ENCODE measurements at places on chromosomes 12 and 14.

GRCh38 chr12:79645235-79645630, 45.5 kb downstream of the PAWR start:
- no peak for DNase-seq

DNA sequence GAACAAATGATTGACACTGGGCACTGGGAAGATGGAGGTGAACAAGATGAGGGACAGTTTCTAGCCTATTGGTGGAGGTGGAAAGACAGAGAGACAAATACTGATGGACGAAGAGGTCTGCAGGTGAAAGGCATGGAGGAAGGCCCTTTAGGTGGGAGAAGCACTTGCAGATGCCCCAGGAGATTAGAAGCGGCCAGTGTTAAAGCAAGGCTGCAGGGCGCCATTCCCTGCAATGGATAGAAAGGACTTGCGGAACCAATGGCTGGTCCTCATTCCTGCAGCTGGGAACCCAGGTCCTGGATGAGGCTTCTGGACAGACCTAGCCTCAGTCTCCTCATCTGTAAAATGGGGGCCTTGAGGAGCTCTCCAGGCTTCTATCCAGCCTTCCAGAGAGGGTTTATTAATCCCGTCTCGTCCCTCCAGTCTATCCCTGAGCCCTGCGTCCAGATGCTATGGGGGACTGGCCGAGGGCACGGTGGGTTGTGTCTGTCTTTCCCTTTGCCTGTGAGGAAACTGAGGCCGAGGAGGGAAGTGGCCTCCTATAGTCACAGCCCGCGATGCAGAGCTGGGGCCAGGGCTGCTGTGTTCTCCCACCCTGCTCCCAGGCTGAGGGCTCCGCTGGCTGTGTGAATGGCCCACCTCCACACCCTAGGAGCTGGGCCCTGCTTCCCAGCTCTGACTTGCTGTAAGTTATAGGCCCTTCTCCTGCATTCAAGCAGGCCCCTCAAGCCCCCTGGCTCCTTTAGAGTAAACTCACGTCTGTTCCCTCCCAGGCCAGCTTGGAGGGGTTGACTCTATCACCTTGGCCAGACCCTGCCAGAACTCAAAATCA, 33.0 kb downstream of the CYP46A1 start:
- no peak for DNase-seq

DNA sequence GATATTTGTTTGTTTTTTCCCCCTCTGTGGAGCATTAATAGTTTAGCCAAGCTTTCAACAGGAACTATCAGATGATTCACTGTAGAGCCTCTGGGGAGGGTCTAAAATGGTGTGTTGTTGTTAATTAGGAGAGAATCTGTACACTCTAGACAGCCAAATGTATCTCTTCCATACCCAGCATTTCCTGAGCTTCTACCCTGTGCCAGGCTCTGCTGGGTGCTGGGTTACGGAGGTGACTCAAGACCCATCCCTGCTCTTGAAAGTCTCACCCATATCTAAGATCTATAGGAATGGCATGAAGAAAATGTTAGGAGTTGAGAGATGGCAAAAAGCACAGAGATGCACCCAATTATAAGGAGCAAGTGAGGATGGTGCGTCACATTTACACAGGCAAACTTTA, 245.8 kb downstream of the C12orf75 start:
- DNase-seq, result no peak

- no peak for DNase-seq
Observed at GRCh38 chr14:99578541-99579101, 25.4 kb downstream of the CCDC85C start.

DNA sequence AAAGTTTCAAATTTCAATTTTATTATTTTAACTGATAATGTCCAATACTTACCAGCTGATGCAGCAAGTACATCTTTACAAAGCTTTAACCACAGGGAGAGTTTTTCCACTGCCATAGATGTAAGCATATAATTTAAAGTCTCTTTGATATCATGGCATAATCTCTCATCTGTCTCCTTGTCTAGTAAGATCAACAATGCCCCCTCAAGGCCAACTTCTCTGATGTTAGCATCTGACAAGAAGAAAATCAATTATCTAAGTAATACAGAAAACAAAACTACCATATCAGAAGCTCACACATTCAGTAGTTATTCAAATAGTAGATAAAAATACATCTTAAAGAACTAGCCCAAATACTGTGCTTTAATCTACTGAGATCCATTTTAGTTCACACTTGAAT, 94.2 kb downstream of the HEATR5A start:
- no peak for DNase-seq

- DNase-seq, result no peak
Observed at GRCh38 chr12:108890208-108890607, 10.3 kb downstream of the DAO start.

GRCh38 chr14:72616811-72617210, 277.1 kb downstream of the DPF3 start:
- no peak for DNase-seq

DNA sequence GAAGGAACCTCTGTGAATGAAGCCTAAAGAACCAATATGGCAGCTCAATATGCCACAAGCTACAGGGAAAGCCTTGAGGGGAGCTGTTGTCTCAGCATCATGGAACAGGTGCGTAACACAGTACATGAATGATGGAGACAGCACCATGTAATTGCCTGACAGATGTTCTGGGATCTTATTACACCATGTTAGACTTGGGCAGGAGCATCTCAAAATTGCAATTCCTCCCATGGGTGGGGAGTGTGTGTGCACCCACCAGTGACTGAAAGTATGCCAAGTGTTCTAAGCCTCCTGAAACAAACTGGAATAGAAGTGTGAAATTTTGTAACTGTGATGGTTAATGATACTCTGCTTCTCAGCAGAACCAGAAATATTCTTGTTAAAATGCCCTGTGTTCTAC, 151.0 kb upstream of the SRRM4 start:
- DNase-seq, result no peak

DNA sequence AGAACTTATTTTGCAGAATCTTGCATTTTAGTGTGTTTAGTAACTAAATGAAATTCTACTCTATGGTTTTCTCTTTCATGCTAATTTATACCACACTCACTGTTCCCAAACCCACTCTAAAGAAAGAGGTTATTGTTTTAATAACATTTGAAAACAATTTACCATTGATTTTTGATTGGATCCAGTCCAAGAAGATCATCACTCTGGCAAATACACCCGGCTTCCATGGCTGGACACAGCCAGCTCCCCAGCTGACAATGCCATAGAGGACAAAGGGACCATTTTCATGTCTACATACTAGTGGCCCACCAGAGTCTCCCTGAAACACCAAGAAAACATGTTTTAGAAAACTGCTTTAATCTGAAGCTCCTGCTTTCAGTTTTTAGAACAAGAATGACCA, 42.4 kb downstream of the OVCH1 start:
- DNase-seq, result no peak

GRCh38 chr14:60485057-60485597, 736 bp downstream of the C14orf39 start:
- no peak for DNase-seq

DNA sequence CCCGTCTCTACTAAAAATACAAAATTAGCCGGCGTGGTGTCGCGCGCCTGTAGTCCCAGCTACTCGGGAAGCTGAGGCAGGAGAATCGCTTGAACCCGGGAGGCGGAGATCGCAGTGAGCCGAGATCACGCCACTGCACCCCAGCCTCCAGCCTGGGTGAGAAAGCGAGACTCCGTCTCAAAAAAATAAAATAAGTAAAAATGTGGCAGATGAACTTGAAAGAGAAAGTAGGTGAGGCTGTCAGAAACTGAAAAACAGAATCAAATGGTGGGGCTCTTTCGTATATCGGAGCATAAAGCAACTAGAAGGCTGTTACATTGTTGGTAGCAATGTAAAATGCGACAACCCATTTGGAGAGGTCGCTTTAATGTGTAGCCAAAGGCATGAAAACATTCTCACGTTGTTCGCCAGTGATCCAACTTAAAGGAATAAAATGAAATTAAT, 767 bp upstream of the CCNT1 start:
- DNase-seq, result no peak

GRCh38 chr14:71358209-71358931, 451.1 kb downstream of the PCNX1 start:
- DNase-seq, result no peak

DNA sequence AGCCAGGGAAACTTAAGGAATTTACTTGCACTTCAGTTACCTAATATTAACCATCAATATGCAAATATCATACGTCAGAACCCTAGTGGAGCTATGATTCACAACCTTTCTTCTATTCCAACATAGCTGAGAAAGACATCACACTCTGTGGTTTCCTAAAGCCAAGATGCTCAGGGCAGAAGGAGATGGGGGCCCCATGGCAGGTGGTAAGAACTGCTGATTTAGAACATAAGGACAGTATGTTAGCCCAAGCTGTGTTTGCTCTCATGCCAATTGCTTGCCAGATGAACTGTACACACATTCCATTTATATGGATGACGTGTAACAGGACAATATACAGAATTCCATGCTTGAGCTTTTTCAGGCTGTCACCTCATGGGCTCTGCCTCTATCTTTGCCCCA, 34.6 kb downstream of the HECTD4 start:
- no peak for DNase-seq

GRCh38 chr12:21771311-21771710, 3.2 kb downstream of the KCNJ8 start:
- no peak for DNase-seq

DNA sequence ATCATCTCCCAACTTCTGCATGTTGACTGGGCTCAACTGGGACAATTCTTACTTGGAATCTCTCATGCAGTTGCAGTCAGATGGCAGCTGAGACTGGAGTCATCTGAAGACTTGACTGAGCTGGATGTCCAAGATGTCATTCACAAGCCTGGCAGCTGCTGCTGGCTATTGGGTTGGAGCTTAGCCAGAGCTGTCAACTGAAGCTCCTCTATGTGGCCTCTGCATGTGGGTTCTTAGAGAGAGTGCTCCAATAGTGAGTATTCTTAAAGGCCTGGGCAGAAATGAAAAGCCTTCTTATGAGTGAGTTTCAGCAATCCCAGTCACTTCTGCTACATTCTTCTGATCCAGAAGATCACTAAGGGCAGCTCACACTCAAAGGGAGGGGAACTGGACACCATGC, 440.9 kb downstream of the LRIG3 start:
- no peak for DNase-seq

- DNase-seq, result peak; percentile 92
Observed at GRCh38 chr14:21557084-21557901, 22.6 kb downstream of the OR10G3 start.

GRCh38 chr12:34607520-34608195, 585.4 kb downstream of the ALG10 start:
- no peak for DNase-seq

DNA sequence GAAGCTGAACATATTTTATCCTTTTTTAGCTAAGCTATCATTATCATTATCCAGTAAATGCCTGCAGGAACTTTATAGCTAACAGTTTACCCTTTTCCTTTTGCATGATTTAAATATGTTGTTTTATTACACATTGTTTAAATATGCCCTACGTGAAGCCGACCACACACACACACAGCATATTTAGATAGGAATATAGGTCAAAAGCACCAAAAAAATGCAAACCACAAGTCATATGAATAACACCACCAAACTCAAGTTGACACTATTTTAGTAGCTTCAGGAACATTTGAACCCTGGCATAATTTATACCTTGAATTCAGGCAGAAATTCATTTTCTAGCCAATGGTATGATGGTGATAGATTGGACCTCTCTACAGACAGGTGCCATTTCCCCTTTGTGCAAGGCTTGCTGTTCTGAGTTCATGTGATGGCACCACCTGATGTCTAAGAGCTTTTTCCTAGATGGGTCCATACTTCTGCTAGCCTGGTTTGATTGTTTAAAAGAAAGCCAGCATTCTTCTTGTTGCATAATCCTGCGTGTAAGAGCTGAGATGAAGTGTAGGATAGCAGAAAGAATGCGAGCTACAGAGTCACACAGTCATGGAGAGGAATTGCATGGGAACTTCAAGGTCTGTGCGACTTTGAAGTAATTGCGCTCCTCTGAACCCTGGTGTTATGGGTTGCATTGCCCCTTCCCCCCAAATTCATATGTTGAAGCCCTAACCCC, 454.8 kb upstream of the SOX5 start:
- DNase-seq, result no peak

DNA sequence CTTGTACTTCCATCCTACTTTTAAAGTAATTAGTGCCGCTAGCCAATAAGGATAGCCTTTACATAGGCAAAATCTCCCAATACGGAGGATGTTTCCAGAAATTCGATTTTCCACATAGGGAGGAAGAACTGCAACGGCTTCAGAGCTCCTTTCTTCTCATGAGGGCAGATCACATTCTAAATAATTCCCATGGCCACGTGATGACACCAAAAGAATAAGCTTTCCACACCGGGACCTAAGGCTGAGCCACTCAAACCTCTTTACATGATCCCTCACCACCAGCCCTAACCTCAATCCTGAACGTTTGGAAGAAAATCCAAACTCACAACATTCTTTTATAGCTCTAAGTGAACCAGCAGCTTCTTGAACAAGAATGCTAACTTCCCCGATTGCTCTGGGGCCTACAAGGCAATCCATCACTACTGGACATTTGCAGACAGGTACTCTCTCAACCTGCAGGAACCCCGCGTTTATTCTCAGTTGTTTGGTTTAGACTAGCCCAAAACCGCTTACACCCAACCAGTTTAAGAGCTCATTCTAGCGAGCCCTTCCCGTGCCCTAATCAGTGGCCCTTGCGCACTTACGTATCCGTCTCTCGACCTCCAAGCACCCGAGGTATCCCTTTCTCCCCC, 884 bp downstream of the CAPRIN2 start:
- peak; percentile 19 for DNase-seq

DNA sequence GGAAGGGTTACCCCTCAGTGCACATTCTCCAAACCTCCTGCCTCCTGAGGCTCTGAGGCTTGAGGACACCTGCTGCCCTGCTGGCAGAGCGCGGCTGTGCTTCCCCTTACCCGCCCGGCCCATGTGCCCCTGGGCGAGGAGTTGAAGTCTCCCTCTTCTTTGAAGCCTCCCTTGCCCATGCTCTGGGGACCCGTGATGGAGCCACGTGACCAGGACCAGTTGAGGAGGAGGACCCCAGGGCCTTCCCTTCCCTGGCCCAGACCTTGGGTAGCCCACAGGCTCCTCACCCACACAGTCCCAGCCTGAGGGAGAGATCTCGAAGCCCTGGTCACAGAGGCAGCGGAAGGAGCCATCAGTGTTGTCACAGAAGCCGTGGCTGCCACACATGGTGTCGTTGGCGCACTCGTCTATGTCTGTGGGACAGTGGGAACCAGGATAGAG, 12.9 kb downstream of the ISCA2 start:
- no peak for DNase-seq

GRCh38 chr14:92980866-92981265, 57.9 kb downstream of the CHGA start:
- DNase-seq, result no peak

- DNase-seq, result no peak
Observed at GRCh38 chr14:92531106-92531873, 17.7 kb downstream of the RIN3 start.

GRCh38 chr12:105033851-105034250, 47.7 kb downstream of the NOPCHAP1 start:
- DNase-seq, result no peak

DNA sequence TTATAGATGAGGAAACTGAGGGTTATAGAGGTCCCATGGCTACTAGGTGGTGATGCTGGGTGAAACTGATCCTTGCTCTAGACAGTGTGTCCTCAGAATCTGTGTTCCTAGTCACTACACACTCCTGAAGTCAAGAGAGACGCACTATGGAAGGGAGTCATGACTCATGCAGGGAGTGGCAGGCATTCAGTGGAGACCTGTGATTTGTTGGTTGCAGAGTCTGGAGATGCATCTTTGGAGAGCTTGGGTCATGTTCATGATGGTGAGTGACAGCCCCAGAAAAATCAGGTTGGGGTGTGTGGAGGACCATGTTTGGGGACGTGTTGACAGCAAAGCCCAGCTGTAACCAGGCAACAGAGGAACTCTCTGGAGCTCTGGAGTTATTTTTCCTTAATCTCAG, 38.0 kb upstream of the FBXO21 start:
- DNase-seq, result peak; percentile 61

GRCh38 chr12:31117203-31118011, 43.7 kb downstream of the DDX11 start:
- peak; percentile 76 for DNase-seq

Measured in A549 (cell line).